ENCODE measurements at places on chromosomes 6 and 20.

DNA sequence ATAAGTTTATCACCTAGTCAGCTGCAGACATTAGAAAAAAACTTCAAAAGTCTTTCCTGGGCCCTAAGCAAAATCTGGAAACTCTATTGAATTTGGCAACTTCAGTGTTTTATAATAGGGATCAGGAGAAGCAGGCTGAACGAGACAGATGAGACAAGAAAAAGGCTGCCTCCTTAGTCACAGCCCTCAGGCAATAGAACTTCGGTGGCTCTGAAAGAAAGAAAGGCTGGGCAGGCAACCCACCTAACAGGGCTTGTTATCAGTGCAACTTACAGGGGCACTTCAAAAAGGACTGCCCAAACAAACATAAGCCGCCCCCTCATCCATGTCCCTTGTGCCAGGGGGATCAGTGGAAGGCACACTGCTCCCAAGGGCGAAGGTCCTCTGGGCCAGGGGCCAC lies 657.9 kb upstream of the HS3ST5 start:
- no peak for DNase-seq

- no peak for DNase-seq
These were observed 255.6 kb downstream of the LRFN2 start for GRCh38 chr6:40331545-40331944.

DNA sequence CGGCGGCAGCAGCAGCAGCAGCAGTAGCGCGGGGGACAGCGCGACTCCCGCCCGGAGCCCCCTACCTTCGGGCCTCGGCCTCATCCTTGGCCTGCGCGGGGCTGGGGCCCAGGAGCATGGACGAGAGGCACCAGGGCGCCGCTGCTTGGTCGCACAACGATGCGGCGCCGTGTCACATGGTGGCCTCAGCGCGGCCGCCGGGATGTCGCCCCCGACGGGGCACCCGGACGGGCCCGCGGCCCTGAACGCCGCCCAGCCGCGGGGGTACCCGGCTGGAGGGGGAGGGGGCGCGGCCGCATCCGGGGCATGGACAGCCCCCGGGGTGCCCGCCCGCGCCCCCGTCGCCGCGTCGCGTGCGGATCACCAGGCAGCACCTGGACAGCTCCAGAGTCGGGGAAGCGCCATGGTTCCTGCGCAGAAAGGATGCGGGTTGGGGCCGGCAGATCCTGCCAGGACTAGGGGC lies 57.1 kb downstream of the CDH22 start:
- no peak for DNase-seq

GRCh38 chr6:31705931-31706330 lies 735 bp upstream of the LY6G6F start:
- no peak for DNase-seq

DNA sequence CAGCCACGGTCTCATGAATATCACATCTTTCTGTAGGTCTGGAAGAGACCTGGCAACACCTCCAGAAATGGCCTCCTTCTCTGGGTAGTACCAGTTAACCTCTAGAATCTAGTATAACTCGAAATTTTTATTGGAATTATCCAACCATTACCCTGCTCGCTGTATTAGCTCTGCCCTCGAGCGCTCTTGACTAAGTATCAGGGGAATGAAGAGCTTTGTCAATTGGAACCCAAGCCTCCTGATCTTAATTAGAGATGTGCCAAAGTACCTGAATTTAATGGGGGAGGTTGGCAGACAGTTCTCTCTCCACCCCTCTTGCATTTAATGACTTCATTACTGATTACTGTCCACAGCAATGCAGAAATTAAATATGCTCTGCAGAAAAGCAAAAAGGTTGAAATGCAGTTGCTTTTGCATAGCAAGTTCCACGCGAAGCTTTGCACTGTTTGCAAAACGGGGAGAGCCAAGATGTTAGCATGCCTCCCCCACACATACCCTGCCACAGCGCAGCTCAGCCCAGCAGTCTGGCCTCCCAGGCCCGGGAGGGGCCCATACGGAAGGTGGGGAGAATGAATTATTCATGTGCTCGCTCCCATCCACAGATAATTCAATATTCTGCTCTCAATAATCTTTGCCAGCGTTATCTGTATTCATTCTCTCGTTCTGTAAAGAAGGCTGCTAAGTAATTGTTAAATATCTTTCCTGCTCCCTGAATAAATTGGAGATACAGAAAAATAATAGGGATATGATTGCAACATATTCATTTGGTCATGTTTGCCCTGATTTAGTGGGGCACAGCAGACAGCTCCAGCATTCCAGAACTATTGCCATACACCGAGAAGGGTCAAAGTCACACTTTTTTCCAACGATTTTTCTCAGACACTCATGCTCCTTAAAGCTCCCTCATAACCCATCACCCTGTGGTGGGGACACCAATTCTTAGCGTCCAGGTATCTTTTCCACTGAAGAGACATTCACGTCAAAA lies 305.8 kb downstream of the CDH26 start:
- no peak for DNase-seq

- DNase-seq = no peak
These were observed 172.8 kb upstream of the SPTLC3 start for GRCh38 chr20:12835999-12836398.

DNA sequence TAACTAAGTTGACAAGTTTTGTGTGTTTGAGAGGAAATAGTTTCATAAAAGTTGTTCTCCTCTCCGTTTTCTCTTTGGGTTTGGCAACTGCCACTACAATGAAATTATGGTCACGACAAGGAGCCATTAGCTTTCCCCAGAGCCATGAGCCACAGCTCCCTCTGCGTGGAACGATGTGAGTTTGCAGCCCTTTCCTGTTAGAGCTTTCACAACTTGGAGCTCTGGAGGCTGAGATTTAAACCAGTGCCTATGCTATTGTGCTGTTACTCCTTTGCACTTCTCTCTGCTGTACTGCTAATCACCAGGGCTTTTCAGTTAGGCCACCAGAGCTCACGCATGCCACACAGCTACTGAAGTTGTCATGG lies 29.3 kb upstream of the TXNDC5 start:
- DNase-seq = no peak

GRCh38 chr6:55014321-55015088 lies 159.8 kb upstream of the HCRTR2 start:
- no peak for DNase-seq
